NCI-H187 treated with DMSO at 0.1 percent for 48 hours (cell line): ENCODE measurements at places on chromosomes 11 and 22.

DNA sequence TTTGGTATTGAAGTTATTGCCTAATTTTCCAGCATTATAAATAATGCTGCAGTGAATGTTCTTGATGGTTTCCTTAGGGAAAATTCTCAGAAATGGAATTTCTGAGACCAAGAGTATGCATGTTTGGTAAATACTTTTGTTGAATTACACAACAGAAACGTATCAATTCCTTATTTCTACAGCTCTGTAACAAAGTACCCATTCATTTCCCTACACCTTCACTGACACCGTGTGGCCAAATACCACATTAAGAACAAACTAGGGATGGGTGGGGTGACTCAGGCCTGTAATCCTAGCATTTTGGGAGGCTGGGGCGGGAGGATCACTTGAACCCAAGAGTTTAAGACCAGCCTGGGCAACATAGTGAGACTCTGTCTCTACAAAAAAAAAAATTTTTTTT lies 21.8 kb downstream of the MCAM start:
- no peak for DNase-seq

DNA sequence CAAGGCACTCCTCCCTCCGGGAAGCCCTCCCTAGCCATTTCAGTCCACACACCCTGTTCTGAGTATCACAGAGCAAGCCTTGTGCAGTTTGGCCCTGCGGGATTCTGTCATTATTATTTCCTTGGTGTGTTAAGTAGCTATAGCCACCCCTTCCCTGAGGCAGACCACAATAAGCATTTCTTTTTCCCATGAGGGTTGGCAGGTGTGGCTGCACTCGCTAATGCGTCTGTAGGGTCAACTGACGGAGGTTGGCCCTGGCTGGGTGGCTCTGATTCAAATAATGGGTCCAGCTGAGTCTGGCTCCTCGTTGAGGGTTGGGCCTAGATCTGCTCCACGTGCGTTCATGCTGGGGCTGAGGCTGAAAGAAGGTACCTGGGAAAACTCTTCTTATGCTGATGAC lies 5.1 kb downstream of the F2 start:
- no peak for DNase-seq

GRCh38 chr22:44523981-44524759 lies 26.1 kb upstream of the RTL6 start:
- DNase-seq: no peak

- no peak for DNase-seq
These were observed 38.2 kb upstream of the PARVG start for GRCh38 chr22:44142421-44143104.

DNA sequence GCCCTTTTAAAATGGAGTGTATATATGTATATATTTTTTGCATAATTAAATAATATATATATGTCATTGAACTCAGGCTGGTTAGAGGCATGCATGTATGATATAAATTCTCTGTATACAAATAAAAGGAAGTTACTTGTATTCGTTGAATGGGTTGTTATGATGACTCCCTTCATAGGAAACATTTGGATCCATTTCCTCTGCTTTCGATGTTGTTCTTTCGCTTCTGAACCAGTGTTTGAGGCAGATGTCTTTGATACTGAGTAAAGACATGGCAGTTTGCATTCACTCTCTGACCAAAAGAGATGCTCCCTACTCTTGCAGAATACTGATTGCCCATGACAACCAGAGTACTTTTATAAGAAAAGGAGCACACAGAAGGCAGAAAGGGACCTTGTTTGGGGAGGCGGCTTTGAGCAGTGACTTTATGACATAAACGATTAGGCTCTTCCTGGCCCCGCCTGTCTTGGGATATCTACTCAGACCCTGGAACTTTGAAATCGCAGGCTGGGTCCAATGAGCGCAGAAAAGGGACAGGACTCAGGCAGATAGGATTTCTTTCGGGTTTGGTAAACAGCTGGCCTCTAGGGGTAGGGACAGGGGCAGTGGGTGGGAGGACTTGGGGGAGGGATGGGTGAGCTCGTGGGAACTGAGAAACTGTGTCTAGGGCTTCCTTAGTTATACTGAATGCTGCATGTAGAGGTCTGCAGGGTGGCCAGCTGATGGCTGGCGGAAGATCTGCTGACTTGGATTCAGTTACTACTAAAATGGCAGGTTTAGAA lies 23.2 kb downstream of the TIMP3 start:
- DNase-seq: no peak

DNA sequence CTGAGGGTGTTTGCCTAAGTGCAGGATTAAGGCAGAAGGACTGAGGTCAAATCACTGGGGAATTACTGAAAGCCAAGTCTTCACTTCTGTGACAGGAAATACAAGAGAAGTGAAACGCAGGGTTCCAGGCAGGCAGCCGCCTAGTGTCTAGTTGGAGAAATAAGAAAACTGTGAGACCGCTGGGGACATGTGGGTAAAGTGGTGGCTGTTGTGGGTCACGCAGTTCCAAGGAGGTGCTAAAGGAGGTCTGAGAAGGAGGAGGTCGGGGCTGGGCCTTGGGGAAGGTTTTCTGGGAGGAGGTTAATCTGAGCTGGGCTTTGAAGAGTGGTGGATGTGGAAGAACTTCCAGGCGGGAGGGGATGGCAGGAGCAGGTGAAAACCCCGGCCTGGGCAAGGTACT lies 11.2 kb downstream of the MCM5 start:
- no peak for DNase-seq

DNA sequence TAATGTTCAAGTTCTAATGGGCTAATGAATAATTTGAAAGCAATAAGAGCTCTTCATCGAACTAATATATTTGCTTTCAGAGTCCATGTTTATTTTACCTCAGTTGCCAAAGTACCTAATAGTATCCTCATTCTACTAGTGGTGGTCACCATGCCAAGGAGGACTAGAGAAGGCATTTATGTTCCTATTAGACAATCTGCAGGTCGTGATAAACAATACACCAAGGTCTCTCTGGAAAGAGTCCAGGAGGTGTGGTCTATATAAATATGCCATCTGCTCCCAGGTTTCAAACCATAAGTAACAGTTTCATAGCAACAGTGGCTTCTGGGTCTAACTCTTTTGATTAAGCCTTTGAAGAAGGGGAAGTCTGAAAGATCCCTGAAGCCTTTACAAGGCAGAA lies 42.9 kb downstream of the ARFGAP3 start:
- DNase-seq: no peak

- no peak for DNase-seq
These were observed 6.5 kb downstream of the PI4KA start for GRCh38 chr22:20852076-20852475.

- DNase-seq: no peak
These were observed 3.9 kb downstream of the OR8D4 start for GRCh38 chr11:123905826-123906225.

DNA sequence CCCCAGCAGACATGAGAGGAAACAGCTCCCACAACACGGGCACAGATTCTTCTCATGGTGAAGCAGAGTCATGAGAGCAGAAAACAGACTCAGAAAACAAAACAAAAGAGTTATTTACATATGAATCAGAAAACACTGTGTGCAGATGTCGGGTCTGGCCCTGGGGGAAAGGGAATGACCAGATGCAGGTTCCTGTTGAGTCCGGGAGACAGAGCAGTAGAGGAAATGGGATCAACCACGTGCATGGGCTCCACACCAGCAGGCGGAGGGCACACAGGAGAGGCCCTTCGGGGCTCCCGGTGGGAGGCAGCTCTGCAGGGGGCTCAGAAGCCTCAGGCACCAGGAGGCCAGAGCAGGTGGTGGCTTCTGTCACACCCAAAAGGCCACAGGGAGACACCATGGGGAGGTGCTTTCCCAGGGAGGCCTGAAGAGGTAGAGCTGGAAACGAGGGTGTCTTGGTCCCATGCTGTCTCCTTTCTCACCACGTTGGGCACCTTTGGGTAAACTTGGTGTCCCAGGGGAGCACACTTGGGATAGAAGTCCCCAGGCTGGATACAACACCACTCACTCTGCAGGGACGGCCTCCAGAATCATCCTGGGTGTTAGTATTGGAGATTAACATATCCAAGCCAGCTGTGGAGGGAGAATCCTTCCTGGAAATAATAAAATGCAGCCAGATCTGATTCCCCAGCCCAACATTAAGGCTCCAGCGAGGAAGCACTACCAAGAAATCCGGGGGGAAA lies 764.7 kb downstream of the BRD1 start:
- no peak for DNase-seq

DNA sequence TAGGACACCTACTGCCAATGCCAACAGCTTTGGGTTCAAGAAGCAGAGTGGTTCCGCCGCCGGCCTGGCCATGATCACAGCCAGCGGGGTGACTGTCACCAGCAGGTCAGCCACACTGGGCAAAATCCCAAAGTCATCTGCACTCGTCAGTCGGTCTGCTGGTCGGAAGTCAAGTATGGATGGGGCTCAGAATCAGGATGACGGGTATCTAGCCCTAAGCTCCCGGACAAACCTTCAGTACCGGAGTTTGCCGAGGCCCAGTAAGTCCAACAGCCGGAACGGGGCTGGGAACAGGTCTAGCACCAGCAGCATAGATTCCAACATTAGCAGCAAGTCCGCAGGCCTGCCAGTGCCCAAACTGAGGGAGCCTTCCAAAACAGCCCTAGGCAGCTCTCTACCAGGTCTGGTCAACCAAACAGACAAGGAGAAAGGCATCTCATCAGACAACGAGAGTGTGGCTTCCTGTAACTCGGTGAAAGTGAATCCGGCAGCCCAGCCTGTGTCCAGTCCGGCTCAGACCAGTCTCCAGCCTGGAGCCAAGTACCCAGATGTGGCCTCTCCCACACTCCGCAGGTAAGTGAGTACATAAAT lies 115.1 kb downstream of the DBX1 start:
- no peak for DNase-seq

DNA sequence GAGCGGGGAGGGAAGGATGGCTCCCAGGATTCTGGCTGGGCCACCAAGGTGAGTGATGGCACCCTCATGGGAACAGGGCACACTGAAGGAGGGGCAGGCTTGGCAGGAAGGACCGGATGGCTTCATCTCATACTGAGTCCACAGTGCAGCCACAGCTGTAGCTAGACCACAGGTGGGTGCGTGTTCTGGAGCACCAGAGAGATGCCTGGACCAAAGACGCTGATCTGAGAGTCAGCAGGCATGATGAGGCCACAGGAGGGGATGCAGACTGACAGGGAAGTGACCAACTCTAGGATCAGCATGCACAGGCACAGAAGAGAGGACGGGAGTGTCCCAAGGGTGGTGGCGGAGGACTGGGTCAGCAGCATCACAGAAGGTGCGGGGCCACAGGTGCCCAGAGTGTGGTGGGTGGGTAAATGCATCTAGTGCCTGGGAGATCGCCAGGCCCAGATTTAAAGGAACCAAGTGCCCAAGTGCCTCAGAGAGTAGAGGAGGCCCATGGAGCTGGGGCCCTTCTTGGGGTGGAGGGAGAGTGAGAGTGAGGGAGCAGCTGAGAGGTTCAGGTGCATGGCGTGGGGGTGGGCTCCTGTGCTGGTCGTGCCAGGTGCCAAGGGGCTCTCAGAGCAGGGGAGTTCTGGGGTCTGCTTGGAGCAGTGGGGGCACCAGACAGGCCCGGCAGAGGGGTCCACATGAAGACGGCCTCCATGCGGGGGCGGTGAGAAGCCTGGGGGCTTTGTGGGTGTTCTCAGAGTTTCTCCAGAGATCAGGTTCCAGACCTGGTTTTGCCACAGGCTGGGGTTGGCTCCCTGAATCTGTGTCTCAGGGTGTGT lies 113.7 kb downstream of the CEP164 start:
- DNase-seq: no peak

DNA sequence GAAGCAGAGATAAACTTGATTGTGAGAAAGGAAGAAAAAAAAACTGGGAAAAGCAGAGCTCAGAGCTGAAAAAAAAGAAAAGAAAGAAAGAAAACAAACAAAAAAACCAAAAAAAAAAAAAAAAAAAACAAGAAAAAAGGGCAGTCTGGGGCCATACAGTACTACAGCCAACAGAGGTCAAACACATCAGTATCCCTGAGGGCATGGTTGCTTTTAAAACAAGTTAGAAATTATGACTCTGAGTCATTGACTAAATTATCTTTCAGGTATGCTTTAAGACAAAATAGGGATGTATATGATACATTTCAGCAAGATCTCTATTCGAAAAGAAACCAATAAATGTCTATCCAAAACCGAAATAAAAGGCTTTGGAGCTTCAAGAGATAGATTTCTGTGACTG lies 37.1 kb upstream of the TLCD5 start:
- no peak for DNase-seq

DNA sequence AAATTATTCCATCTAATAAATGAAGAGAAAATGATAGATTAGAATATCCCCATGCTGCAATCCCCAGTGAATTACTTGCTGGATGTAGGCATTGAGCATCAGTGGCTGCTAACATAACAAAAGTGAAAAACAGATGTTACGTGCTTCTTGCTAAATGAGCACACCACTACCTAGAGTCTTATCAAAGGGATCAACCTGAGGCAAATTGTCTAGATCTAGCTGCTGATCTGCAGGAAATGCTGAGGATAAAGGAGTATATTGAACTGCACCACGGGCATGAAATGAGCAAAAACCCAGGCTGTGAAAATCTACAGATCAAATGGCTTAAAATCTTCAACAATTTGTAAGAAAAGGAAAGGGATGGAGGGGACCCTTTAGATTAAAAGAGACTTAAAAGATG lies 45.3 kb upstream of the SCUBE2 start:
- no peak for DNase-seq

DNA sequence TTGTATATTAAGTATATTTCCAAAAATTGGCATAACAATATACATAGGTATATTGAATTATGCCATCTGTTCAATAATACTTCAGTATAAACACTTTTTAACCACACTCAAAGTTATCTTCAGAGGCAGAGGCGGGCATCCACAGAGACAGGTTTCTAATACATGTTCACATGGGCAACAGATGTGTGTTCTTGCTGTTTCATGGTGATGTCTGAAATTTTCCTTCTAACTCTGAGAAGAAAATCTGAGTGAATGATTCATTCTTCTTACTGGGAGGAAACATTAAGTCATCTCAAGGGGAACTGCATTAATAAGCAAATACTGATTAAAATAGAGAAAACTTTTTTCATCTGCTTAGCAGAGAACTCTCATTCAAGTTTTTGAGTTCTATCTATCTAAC lies 1074.5 kb downstream of the LRRC4C start:
- no peak for DNase-seq

GRCh38 chr22:30047364-30047738 lies 32.9 kb upstream of the HORMAD2 start:
- DNase-seq: no peak

GRCh38 chr11:15288863-15289262 lies 174.1 kb downstream of the INSC start:
- DNase-seq: no peak

- no peak for DNase-seq
These were observed 385.9 kb downstream of the INSC start for GRCh38 chr11:15500643-15501042.

DNA sequence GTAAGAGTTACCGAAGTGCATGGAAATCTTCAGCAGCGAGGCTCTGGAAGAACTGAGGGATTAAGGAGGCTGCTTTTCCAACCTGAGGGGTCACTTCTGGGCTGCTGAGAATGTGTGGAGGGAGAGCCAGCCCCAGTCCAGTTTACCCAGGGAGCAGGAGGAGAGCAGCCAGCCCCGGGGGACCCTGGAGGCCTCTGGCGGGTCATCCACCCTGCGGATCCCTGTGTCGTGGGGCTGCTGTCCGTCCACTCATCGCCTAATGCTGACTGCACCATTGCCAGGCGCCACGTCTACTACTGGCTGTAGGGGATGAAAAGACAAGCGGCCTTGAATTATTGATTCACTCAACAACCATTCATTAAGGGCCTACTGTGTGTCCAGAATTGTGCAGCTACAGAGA lies 228.7 kb upstream of the TBCEL start:
- DNase-seq: no peak

GRCh38 chr11:75189911-75190310 lies 39.0 kb downstream of the SLCO2B1 start:
- DNase-seq: no peak

- no peak for DNase-seq
These were observed 48.4 kb upstream of the SCUBE2 start for GRCh38 chr11:9139628-9140357.

- no peak for DNase-seq
These were observed 479.4 kb downstream of the JRKL start for GRCh38 chr11:96869207-96869606.
